Ovary (tissue), 10 donors: ENCODE measurements at places on chromosomes 6 and 20. TPM values are rescaled to one million over a fixed set of nuclear protein-coding genes. Genes with fewer than 3 reads are reported as not detected.

The KHDC1L gene
- not detected for total RNA-seq

The SLC17A9 gene
- 7.3 TPM for total RNA-seq

GRCh38 chr20:63682384-63683139 lies 13.9 kb upstream of the TNFRSF6B start:
- H3K36me3 ChIP-seq = no peaks in the 10 kb centered on the region
- no peaks in the 10 kb centered on the region for H3K27me3 ChIP-seq
- H3K27ac ChIP-seq = no peak overlapping the region
- no peak overlapping the region for H3K4me3 ChIP-seq
- H3K4me1 ChIP-seq = peaks cover 8% of the 10 kb centered on the region

GRCh38 chr6:80637312-80637711 lies 530.8 kb downstream of the BCKDHB start:
- no peaks in the 10 kb centered on the region for H3K36me3 ChIP-seq
- no peak overlapping the region for H3K27ac ChIP-seq

The TPX2 gene
- 0.36 TPM for total RNA-seq
